ELR (cell line): ENCODE measurements at places on chromosomes 7 and 10.
A peak's percentile ranks its signal among the peaks of the same experiment; 100 is the strongest.

- no peak for DNase-seq
Measured at GRCh38 chr10:18261063-18261610, 120.9 kb downstream of the CACNB2 start.

- no peak for DNase-seq
Measured at GRCh38 chr7:11415101-11415500, 416.9 kb downstream of the THSD7A start.

GRCh38 chr10:43064331-43065075 lies 12.4 kb upstream of the RET start:
- DNase-seq, result no peak

DNA sequence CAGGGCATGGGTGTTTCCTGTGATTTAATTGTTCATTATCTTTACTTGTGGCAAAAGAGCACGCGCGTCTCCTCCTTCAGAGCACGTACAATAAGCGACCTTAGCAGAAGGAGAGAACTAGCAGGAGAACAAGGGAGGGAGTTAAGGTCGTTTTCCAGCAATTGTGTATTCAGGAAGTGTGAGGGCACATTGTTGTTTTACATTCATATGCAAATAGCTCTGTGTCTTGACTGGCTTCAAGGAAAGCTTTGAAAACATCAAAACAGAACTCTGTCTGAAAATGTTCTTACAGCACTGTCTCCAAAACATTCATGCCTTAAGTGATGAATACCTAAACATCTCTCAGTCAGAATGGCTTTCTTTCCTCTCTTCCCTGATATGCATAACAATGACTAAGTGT lies 499.1 kb downstream of the ACTR3B start:
- DNase-seq, result no peak

DNA sequence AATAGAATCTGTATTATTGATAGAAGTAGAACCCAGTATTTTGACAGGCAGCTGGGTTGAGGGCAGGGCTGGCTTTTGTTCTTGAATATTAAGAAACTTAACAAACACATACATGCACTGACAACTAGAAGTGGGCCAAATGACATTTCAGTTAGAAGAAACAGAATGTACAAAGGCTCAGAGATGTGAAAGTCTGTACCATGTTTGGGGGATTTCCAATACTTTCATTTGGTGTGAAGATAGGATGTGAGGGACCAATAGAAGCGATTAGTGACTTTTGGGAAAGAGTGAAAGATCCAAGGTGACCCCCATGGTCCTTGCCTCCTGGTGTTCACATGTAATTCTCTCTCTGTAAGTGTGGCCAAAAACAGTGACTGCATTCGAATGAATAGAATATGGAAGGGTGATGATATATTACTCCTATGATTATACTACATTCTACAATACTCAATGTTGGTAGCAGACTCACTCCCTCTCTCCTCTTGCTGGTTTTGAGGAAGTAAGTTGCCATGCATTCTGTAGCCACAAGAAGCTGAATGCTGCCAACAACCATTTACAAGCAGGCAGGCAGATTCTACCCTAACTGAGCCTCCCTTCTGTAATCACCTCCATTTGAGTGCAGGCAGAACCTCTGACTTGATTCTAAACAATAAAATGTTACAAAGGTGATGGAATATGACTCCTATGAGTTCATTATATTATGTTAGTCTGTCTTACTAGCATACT lies 151.4 kb downstream of the TMEM168 start:
- no peak for DNase-seq

DNA sequence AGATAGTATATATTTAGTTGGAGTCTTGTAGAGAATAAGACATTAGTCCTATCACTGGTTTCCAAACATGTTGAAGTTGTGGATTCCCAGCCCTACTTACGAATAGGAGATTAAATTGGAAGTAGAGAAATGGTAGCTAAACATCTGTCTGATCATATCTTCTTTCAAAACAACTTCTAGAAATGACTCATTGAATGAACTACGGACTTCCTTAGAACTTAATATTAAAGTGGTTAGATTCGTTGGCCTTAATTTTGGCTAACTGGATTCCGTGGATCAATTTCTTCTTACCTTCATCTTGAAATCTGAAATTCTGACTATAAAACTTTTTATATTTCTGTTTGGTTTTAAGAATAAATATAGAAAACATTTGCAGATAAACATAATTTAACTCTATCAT lies 3.4 kb downstream of the PHF14 start:
- DNase-seq, result no peak

DNA sequence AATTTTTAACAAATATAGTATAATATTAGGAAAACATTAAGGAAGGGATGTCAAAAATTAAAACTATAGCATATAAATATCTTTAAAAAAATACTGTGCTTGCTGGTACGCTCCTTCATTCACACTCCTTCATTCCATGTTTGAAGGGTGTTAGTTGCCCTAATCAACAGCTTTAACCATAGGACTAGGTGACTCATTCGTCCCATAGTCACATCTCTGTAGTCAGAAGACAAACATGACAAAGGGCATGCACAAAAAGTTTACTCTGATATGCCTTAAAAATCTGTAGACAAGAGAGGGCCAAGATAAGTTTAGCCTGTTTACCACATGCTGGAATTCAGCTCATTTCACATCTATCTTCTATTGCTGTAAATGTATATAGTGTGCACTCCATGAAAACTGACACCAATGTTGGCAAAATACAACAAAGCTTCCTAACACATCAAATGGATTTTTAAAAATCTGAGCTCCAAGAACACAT lies 646 bp downstream of the FAM13C start:
- no peak for DNase-seq

- DNase-seq, result peak; percentile 32
Measured at GRCh38 chr7:11748884-11749283, 83.1 kb downstream of the THSD7A start.

DNA sequence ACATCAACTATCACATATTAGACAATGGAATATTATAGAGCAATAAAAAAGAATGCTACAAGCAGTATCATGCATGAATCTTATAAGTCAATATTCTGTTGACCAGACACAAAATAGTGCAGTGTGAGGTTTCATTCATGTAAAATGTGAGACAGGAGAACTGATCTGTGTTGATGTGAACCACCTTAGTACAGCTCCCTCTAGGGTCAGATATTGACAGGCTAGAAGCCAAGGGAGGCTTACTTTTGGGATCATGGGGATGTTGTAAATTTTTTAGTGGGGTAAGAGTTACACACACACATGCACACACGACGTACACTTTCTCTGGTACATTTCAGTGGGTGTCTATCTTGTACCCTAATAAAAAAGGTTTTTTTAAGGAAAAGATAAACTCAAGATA lies 231.6 kb upstream of the FOXK1 start:
- DNase-seq, result no peak

- peak; percentile 3 for DNase-seq
Measured at GRCh38 chr10:117652228-117653169, 110.0 kb downstream of the EMX2 start.

DNA sequence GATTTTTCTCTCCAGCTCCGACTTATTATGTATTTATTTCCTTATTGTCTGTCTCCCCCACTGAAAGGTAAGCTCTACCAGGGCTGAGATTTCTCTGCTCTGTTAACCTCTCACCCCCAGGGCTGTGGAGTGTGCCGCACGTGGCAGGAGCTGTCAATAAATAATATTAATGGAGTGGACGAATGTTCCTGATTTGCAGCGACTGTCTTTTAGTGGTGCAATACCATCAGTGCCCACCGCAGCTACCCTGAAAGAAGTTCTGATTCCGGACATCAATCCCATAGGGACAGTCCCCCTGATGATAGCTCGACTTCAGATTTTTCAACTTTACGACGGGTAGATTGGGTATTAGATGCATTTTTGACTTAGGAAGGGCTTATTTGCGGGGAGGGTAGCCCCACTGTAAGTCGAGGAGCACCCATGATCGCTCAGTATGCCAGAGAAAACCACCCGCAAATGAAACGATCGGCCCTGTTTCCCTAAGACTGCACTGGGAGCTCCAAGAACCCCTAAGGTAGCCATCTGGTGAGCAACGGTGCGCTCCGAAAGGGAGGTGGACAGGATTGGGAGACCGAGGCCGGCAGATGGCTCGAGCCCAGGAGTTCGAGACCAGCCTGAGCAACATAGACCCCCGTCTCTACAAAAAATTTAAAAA lies 986 bp upstream of the PPP2R2D start:
- DNase-seq, result peak; percentile 30

DNA sequence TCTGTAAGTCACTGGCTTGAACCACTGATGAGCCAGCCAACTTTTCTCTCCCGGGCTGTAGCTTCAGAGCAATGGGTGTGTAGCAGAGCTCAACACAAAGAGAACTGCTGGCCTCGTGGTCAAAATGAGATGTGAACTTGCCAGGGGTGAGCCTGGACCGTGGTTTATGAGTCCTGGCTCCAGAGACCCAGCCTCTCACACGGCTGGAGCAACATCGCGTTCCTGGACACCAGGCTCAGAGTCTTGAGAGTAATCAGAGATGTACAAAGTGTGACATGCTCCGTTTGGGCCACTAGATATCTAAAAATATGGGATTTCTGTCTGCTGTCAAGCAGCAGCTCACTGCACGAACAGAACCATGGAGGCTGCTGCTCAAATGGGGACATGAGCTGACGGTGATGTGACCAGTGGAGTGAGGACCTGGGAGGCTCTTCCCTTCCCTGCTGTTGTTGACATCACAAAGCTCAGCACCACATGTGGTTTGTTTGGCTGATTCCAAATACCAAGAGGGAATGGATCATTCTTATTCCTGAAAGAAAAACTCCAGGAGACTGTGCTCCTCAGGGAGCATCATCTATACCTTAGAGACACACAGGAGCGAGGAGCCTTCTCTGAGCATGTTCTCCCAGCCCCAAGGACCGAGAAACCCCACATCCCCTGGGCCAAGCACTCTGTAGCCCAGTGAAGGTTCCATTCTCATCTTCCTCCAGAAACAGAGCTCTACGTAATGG lies 9.2 kb upstream of the SVIL start:
- DNase-seq, result no peak

- DNase-seq, result peak; percentile 48
Measured at GRCh38 chr10:84531396-84531795, 203.0 kb downstream of the CCSER2 start.

DNA sequence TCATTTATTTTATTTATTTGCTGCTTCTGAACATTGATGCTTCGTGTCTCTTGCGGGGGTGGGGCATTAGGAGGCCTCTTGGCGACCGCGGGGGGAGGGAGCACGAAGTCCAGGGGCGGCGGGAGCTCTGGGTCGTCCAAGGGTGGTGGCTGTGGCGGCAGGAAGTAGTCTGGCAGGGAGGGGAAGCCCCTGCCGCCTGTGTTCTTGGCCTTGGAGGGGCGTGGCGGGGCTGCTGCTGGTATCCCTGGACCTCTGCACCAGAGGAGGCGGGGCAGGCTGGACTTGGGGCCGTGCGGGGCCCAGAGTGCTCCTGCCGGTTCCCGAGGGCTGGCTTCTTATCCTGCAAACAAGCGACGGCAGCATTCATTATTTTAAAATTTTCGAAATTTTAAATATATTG lies 70.5 kb upstream of the ABI1 start:
- DNase-seq, result no peak

DNA sequence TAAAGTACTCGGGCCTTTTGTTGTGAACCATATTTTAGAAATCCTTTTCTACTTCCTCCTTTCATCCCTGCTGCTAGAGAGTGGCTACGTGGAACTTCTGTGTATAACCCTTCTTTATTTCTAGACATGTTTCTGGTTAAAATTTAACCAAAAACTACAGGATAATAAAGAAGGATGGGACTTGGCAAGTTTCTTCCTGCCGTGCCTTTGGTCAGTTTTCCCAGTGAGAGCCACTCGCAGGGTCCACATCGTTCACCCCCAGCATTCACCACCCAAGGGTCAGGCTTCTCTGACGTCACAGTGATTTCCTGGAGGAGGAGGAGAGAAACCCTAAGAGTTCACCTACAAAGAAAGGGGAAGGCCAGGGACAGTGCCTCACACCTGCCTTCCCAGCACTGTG lies 45.4 kb downstream of the NKX6-2 start:
- DNase-seq, result no peak

- peak; percentile 3 for DNase-seq
Measured at GRCh38 chr7:123070702-123071286, 75.3 kb upstream of the TAS2R16 start.

- DNase-seq, result no peak
Measured at GRCh38 chr10:128973221-128973620, 493.8 kb upstream of the MGMT start.

GRCh38 chr10:96439725-96440124 lies 74.0 kb downstream of the TLL2 start:
- DNase-seq, result no peak

DNA sequence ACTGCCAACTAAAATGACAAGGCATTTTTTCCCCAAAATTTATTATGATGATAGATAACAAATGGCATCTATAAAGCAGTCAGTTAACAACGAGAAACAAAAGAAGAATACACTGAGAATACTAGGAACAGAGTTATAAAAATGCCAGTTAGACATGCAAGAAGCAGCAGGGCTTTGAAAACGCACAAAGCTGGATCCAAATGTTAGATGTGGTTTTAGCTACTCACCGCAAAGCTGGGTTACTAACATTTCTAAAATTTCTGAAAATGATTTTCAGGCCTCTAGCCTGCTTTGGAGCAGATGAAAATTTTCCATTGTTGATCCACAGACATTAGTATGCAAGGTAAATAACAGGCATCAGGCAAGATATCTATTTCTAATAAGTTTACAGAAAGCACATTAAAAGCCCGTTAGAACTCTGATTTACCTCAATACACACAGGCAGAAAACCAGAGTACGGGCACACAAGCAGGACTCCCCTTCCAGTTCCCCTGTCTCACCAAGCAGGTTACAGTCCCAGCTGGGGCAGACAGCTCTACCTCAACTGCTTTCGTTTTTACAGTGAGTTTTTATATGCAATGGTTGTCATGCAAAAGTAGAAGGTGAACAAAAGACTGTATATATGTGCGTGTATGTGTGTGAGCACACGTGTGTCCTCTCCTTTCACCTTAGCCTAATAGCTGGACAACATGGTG lies 37.9 kb downstream of the GLI3 start:
- DNase-seq, result peak; percentile 12

GRCh38 chr7:116970238-116970910 lies 17.1 kb downstream of the ST7 start:
- no peak for DNase-seq

DNA sequence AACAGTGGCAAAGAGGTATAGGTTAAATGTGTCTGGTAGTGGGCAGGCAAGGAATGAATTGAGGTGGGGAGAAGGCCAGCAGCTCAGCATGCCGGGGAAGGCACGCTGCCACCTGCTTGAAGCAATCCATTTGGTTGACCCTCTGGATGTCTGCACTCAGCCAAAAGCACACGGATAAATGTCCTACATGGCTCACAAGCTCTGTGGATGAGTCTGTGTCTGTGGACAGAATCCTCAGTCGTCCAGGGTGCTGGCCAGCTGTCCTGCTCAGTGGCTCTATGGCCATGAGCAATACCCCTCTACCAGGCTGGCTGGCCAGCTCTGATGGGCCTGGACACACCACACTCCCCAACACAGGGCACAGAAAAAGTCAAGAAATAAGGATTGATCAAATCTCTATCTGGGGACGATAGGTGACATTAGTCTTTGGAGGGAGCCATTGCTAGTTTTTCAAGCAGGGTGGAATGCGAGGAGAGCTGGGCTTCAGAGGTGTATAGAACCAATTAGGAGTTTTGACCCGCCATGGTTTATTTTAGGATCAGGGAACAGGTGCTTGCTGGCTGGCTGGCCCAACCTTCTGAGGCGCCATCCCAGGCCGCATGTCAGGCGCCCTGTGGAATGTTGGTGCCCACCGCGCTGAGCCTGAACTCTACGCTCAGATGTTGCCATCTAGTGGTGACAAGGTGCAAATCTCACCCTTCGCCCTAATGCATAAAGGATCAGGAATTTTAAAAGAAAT lies 493.4 kb downstream of the TNS3 start:
- DNase-seq, result peak; percentile 80
